ENCODE measurements at places on chromosomes 6 and 20.
A peak's percentile ranks its signal among the peaks of the same experiment; 100 is the strongest.

DNA sequence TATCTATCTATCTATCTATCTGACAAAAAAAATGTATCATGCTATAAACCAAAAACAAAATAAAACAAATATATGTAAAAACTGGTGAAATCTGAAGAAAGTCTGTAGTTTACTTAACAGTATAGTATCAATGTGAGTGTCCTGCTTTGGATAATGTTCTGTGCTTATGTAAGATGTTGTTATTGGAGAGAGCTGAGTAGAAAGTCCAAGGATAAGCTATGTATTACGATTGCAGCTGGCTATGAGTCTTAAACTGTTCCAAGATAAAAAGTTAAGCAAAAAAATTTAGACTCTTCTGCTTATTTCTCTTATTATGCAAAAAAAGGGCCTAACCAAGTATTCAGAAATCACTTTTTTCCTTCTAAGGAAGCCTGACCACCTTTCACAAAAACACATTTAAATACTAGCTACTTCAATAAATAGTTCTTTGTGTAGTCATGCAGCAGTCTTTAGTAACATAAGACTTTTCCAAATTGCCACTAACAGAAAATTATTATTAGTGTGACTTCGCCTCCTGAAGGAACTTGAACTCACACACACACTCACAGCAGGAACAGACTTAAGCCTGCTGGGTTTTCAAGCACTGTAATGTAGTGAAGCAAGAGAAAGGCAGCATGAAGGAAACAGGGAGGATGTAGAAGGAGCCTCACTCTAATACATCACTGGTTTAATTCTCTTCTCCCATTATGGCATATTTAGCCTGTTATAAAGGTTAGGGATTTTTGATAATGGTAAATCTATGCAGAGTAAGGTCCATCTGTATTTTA lies 265.8 kb upstream of the GJE1 start:
- no peak overlapping the region for H3K4me3 ChIP-seq
- DNase-seq, result no peak
- H3K36me3 ChIP-seq, result no peaks in the 10 kb centered on the region
- no peak overlapping the region for H3K27ac ChIP-seq
- H3K27me3 ChIP-seq, result no peaks in the 10 kb centered on the region

- peak overlapping the region; percentile 56 for H3K27ac ChIP-seq
- peaks cover 13% of the 10 kb centered on the region for H3K4me1 ChIP-seq
- H3K4me3 ChIP-seq, result peak overlapping the region; percentile 54
- no peaks in the 10 kb centered on the region for H3K36me3 ChIP-seq
- peaks cover 54% of the 10 kb centered on the region for H3K27me3 ChIP-seq
Observed at GRCh38 chr6:121437851-121438651, 2.6 kb downstream of the GJA1 start.

DNA sequence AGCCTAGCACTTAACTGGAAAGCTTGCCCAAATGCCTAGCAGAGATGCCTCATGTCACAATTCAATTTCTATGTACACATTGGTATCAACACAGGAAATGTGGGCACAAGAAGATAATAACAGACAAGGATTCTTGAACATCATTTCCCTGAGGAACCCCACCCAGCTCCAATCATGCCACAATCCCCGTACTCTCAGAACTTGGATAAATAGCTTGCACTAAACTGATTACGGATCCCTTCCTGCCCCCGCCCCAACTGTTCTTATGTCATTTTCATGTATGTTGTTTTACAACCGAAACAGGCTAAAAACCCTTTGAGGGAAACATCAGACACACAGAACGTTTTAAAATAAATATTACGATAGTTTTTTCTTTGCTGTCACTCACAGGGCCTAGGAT lies 87.1 kb downstream of the BACH2 start:
- H3K4me3 ChIP-seq, result no peak overlapping the region
- no peaks in the 10 kb centered on the region for H3K4me1 ChIP-seq
- H3K27me3 ChIP-seq, result no peaks in the 10 kb centered on the region
- no peaks in the 10 kb centered on the region for H3K36me3 ChIP-seq
- DNase-seq, result no peak

DNA sequence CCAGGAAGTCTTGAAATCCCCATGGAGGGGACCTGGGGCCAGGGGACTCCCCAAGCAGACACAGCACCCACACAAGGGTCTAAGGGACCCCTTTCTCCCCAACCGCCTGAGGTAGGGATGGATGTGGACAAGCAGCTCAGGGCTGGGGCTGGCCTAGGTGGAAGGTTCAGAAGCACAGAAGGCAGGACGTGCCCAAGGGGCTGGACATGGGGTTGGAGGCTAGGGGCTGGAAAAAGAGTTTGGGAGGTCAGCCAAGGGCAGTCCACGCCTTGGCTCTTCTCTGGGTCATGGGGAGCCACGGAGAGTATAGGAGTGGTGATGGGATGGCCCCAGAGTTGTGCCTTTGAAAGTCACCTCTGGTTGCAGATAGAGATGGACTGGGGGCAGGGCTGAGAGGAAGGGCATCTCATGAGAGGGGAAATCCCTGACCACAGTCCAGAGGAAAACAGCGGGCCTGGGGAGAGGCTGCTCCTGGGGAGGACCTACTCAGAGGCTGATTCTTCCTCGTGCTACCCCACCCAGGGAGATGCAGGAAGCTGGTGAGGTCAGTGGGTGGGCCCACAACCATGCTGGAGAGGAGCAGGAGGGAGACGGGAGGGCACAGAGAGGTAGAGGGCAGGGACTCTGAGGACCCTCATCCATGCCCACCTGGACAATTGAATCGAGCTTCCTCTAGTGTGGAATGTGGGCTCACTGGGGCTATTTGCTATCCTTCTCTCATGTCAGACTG lies 2.5 kb upstream of the HSPA12B start:
- H3K4me3 ChIP-seq, result no peak overlapping the region
- DNase-seq, result peak; percentile 60
- H3K27ac ChIP-seq, result no peak overlapping the region
- peaks cover 8% of the 10 kb centered on the region for H3K4me1 ChIP-seq
- H3K27me3 ChIP-seq, result peaks cover 35% of the 10 kb centered on the region

GRCh38 chr6:49499623-49500022 lies at the start of gene GLYATL3:
TSS of gene GLYATL3 (plus strand) at chr6:49499923. CDS start at chr6:49511991, 12,068 bp downstream.
- no peak within 1 kb of the TSS for H3K4me3 ChIP-seq
- H3K4me1 ChIP-seq, result no peaks in the 10 kb centered on the region
- no peaks in the 10 kb centered on the region for H3K36me3 ChIP-seq
- DNase-seq, result no peak
- no peaks in the 10 kb centered on the region for H3K27me3 ChIP-seq

- no peaks in the 10 kb centered on the region for H3K36me3 ChIP-seq
- H3K27me3 ChIP-seq, result no peaks in the 10 kb centered on the region
- no peak overlapping the region for H3K27ac ChIP-seq
- peaks cover 5% of the 10 kb centered on the region for H3K4me1 ChIP-seq
Observed at GRCh38 chr6:14925699-14926026, 320.2 kb upstream of the JARID2 start.

DNA sequence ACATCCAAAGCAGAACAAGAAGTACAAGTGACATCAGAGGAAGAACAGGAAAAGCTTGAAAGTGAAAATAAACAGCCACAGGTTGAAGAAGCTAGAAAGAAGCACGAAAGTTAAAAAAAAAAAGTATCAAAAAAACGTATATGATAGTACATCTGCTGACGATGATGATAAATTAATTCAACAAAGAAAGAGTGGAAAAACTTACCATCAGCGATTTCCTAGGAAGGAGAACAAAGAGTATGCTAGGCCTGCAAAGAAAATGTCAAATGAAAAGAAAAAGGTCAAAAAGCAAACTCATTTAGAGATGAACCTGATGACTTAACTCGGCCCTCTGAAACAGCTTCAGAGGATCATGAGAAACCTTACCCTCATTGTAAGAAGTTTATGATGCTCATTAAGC lies 3.7 kb downstream of the SAYSD1 start:
- H3K4me1 ChIP-seq, result peaks cover 13% of the 10 kb centered on the region
- no peak for DNase-seq

- H3K36me3 ChIP-seq, result no peaks in the 10 kb centered on the region
- no peak overlapping the region for H3K27ac ChIP-seq
Observed at GRCh38 chr6:85372915-85373270, 77.0 kb upstream of the NT5E start.

GRCh38 chr20:36919715-36920333 lies 31.7 kb downstream of the SAMHD1 start:
- H3K27ac ChIP-seq, result no peak overlapping the region
- no peaks in the 10 kb centered on the region for H3K36me3 ChIP-seq
- H3K27me3 ChIP-seq, result no peaks in the 10 kb centered on the region
- H3K4me3 ChIP-seq, result no peak overlapping the region
- no peak for DNase-seq

GRCh38 chr20:44910690-44911262 lies 916 bp downstream of the PABPC1L start:
- no peak for DNase-seq
- no peaks in the 10 kb centered on the region for H3K27me3 ChIP-seq

Data from sigmoid colon (tissue), 7 donors.